ENCODE measurements at places on chromosomes 4 and X. TPM values are rescaled to one million over a fixed set of nuclear protein-coding genes. Genes with fewer than 3 reads are reported as not detected.

WAS gene
- 2.6 TPM for polyA plus RNA-seq

ASB9 gene
- 13.3 TPM for polyA plus RNA-seq

NSUN7 gene
- polyA plus RNA-seq: 20.2 TPM

CFAP47 gene
- 0.91 TPM for polyA plus RNA-seq

HPGDS gene
- polyA plus RNA-seq: 5.2 TPM

SPOCK3 gene
- 12.3 TPM for polyA plus RNA-seq

CSN1S1 gene
- polyA plus RNA-seq: not detected

C4orf51 gene
- polyA plus RNA-seq: not detected

FAM241A gene
- polyA plus RNA-seq: 1.6 TPM

RHOH gene
- polyA plus RNA-seq: 0.50 TPM

BGN gene
- 148 TPM for polyA plus RNA-seq

QDPR gene
- 62.9 TPM for polyA plus RNA-seq

ASB11 gene
- 0.08 TPM for polyA plus RNA-seq

DKK2 gene
- 1.7 TPM for polyA plus RNA-seq

SAGE1 gene
- polyA plus RNA-seq: not detected

STPG2 gene
- 0.58 TPM for polyA plus RNA-seq

UGT2B10 gene
- polyA plus RNA-seq: not detected

Data from left kidney (tissue), 8 donors.